Cardiac muscle cell (in vitro differentiated cells and primary cell): ENCODE measurements at places on chromosomes 5 and 9.

DNA sequence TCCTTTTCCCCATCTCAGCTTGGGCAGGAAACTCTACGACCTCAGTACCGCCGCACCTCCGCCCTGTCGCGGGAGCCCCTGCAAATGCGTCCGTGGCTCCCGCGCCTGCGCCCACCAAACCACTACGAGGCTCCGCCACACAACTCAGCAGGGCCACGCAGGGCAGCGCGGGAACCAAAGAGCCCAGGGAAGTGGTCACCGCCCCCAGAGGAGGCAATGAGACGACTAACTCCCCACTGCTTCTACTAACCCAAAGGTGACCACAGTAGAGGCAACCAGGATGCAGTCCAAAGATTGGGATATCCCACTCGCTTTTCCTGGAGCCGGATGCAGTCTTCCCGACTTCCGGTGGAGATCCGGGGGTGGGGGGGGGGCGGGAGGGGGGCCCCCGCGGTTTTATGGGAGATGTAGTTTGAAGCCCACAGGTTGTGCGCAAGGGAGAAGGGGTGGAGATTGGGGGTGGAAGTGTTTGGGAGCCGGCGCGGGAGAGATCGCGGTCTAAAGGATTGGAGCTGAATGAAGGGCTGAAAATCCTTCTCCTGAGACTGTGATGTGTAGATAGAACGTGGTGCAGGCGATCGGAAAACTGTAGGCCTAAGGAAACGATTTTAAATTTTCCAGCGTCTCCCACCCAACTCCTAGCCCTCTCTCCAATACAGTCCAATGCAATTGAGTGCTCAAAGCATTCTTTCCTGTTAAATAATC, at the start of gene NUDT12:
TSS of gene NUDT12 (minus strand) at position 337 of the 705 bp plus-strand sequence. CDS start 2,541 bp downstream, outside the sequence.
- DNase-seq: peak; percentile 87

- no peak for DNase-seq
Observed at GRCh38 chr9:124584631-124585030, 77.4 kb upstream of the NR5A1 start.

DNA sequence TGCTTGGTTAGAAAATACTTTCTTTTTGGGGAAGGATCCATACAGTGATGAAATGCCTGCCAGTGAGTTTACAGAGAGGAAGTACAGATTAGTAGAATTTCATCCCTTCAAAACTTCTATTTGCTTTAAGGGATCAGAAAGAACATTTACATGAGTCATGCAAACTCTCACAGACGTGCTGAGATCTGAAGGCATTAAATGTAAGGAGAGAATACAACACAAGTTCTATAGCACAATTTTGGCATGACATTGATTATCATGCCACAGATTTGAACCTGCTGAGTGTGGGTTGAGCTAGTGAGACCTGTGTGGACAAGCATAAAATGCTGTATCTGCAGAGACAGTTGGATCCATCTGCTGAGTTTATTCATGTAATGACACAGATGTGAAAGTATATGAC, 613.6 kb upstream of the SEMA6A start:
- DNase-seq: no peak

DNA sequence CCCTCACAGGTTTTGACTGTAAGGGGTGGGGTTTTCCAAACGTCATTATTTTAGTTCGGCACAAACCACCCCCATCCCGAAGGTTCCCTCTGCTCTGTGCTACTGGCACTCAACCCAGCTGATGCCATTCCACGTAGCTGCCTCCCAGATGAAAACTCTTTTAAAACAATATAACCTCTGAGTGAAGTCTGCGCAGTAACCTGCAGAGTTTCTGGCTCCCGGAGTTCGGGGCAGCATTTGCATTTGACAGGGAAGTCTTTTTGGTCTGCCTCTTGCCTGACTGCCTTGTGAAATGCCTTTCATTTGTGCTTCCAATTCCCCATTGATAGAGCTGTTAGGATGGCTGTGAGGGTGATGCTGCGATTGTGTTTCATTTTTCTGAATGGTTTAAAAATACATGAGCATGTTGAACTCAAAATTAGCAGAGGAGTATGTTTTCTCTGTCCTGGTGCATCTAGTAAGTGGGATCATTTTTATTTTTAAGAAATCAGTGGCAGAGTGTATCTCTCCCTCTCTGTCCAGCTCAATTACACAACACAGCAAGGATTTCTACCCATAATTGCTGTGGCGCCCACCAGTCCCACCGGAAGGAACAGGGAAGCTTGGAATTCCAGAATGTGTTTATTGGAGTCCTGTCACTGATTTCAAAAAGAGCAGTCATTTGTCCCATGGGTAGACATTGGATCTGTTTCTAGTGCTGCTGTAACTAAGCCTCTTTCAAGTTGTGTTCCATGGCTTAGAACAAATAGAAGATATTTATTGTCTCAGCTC, 24.8 kb downstream of the ADCY2 start:
- DNase-seq: no peak

GRCh38 chr5:173866243-173866857, 21.8 kb upstream of the CPEB4 start:
- no peak for DNase-seq

DNA sequence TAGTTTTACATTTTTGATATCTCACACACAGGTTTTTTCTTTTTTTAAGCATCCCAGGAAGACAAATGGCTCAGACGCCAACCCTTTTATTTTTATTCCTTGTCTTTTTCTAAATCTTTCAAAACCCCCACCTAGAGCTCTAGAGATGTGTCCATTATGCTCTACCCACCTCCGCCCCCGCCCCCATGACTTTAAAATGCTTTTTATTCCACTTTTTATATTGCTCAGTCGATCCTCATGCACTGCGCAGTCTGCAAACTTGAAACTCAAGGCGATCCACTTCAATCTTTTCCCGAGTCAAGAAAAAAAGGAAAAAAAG, 411 bp upstream of the MAT2B start:
- DNase-seq: no peak

DNA sequence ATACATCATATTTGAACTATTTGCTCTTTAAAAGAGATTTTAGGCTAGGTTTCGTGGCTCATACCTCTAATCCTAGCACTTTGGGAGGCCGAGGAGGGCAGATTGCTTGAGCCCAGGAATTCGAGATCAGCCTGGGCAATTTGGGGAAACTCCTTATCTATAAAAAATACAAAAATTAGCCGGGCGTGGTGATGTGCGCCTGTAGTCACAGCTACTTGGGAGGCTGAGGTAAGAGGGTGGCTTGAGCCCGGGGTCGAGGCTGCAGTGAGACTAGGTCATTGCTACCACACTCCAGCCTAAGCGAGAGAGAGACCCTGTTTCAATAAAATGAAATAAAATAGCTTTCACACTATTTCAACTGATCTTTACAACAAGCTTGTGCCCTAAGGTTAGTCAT, 500 bp upstream of the MRPL22 start:
- no peak for DNase-seq

- no peak for DNase-seq
Observed at GRCh38 chr5:139251281-139251687, 42.3 kb upstream of the MATR3 start.

GRCh38 chr9:116151966-116152381, 1.6 kb upstream of the PAPPA start:
- DNase-seq: no peak

GRCh38 chr9:70113403-70114022, 69.9 kb downstream of the MAMDC2 start:
- peak; percentile 79 for DNase-seq

- no peak for DNase-seq
Observed at GRCh38 chr5:67009028-67009427, 187.6 kb downstream of the CD180 start.
